Mesenteric fat pad (tissue), 1 donor: ENCODE measurements at places on chromosomes 16 and 17.

GRCh38 chr16:55559233-55559632 lies 7.3 kb upstream of the CAPNS2 start:
- DNase-seq, result no peak

- DNase-seq, result no peak
These were observed 27.6 kb upstream of the PITPNA start for GRCh38 chr17:1590029-1590746.

DNA sequence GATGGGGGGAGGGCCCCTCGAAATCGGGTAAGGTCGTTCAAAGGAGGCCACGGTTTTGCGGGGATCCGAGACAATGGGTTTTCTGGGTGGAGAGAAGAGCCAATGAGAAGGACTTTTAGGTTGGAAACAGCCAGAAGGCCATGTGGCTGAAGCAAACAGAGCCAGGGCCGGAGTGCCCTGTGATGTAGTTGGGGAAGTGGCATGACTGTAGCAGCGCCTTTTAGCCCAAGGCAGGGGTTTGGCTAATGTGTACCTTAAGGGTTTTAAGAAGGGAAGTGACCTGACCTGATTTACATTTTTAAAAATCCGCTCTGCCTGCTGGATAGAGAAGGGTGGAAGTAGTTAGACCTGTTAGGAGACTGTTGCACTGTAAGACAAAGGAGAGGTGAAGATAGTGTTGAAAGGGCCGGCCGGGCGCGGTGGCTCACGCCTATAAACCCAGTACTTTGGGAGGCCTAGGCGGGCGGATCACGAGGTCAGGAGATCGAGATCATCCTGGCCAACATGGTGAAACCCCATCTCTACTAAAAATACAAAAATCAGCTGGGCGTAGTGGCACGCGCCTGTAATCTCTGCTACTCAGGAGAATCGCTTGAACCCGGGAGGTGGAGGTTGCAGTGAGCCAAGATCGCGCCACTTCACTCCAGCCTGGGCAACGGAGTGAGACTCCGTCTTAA lies 1.0 kb downstream of the LYRM1 start:
- DNase-seq, result no peak

GRCh38 chr17:30696234-30696633 lies 128.3 kb downstream of the CRLF3 start:
- no peak for DNase-seq

DNA sequence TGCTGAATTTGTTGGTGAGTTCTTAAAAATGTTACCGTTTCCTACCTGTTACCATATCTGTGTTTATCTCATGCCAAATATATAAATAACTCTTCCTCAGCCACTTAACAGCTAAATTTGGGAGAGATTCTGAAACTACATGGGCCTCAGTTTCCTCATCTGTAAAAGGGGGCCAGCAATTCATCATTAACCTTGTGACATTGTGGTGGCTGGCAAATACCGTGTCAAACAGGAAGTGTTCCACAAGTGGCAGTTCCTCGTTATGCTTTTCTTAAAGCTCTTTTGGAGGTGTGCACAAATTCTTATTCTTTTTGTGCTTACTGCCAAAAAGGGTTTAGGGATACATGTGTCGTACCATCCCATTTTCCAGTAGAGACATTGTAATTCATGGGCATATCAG lies 220.4 kb upstream of the CACNG5 start:
- no peak for DNase-seq
